ENCODE measurements at places on chromosomes 2 and 18.
A peak's percentile ranks its signal among the peaks of the same experiment; 100 is the strongest.

DNA sequence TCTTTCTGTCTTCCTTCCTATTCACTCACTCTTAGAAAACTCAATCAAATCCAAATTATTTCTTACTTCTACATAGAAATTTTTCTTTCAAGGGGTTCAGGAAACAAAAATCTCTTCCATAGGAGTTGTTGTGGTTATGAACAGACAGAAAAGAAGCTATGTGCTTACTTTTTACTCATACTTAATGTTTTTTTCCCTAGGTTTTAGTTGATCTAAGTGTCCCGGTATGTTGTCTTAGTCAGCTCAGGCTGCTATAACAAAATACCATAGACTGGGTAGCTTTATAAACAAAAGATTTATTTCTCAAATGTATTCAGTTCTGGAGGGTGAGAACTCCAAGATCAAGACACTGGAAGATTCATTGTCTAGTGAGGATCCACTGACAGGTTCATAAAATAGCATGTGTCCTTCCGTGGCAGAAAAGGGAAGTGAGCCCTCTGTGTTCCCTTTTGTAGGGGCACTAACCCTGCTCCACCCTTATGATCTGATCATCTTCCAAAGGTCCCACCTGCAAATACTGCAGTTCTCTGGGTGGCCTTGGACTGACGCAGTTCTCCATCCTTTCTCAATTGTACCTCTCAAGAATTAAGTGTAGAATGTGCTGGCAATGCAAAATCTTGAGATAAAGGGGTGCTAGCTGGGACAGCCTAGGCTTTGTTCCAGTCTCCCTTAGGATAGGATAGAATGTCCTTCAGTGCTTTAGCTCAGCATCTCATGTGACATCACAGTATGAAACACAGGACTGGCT is 14.4 kb upstream of the VRK2 start:
- no peak for DNase-seq

DNA sequence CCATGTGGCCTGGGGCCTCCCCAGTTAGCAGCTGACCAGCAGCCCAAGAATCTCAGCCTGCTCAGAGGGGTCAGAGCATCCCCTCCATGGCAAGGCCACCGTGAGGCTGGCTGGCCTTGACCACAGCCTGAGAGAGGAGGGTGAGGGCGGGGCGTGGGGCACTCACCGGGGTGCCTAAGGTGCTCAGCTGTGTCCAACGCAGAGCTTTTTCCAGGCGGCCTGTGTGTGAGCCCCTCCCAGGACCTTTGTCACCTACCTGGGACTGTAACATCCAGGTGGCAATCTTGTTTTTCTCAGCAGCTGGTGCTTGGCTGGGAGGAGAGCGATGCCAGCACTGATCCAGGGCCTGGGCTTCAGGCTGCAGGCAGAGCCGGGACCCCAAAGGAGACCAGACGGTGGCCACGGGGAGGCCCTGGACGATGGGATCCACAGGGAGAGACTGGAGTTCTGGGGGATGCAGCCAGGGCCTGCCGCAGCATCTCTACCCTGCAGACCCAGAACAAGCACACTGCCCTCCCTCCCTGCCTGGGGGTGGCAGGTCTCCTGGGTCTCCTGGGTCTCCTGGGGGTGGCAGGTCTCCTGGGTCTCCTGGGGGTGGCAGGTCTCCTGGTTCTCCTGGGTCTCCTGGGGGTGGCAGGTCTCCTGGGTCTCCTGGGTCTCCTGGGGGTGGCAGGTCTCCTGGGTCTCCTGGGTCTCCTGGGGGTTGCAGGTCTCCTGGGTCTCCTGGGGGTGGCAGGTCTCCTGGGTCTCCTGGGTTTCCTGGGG is 12.3 kb downstream of the SNED1 start:
- DNase-seq: no peak

DNA sequence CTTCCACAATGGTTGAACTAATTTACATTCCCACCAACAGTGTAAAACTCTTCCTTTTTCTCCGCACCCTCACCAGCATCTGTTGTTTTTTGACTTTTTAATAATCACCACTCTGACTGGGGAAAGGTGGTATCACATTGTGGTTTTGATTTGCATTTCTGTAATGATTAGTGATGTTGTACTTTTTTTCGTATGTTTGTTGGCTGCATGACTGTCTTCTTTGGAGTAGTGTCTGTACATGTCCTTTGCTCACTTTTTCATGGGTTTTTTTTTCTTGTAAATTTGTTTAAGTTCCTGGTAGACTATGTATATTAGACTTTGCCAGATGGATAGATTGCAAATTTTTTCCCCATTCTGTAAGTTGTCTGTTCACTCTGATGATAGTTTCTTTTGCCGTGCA is 574.8 kb downstream of the KCNJ3 start:
- no peak for DNase-seq

- DNase-seq: no peak
These were observed 132.1 kb upstream of the CTDP1 start for GRCh38 chr18:79547413-79548076.

DNA sequence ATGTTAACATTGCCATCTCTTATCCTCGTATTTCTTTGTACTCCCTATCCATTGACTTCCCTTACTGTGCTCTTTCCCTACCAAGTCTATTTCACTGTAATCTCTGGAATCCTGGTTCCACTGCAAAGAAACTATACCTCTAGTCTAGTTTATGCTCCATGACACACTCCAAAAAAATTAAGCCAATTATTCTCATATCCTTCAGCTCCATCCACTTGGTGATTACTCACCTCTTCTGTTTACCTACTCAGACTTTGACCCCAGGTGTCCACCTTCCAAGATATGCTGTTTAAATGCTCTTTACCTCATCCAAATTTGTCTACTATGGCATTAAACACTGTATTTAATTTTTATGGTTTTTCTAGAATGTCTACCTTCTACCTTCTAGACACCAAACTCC is 137.9 kb downstream of the ATAD2B start:
- DNase-seq: no peak

- DNase-seq: no peak
These were observed 523.1 kb upstream of the HS6ST1 start for GRCh38 chr2:128841803-128842202.

GRCh38 chr2:100884145-100884621 is 64.2 kb downstream of the NPAS2 start:
- DNase-seq: no peak

DNA sequence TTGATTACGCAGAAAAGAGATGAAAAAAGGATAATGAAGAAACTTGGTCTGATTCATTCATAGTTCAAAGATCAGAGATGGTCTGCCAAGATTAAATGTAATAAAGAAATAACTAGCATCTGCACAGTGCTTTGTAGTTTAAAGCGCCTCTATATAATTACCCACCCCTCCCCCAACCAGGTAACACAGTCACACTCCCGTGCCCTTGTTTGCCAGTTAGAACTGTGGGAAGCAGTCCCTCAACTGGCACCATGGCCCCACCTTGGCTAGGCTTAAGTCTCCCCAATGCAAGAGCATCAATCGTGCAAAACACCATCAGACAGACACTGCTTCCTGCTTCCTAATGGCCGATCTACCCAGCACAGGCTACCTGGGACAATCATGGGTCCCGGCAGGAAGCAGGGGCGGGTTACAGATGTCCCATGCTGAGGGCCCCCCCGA is 11.6 kb downstream of the ADCY3 start:
- DNase-seq: no peak

DNA sequence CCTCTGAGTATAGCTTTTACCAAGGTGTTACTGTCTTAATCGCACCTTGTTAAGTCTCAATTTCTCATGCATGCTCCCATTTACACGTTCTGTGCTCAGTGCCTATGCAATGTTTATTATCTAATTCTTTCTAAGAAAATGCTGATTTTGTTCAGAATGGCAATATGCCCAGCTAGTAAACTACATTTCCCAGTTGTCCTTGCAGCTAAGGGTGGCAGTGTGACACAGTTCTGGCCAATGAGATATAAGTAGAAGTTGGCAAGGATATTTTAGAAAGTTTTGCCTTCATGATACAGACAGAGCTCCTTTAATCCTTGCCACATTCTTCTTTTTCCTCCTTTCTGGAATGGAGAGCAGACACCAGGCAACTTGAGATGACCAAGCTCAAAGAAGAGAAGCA is 45.3 kb downstream of the POLE4 start:
- DNase-seq: no peak

- DNase-seq: no peak
These were observed 92.1 kb downstream of the SH3BP4 start for GRCh38 chr2:235043762-235044500.

DNA sequence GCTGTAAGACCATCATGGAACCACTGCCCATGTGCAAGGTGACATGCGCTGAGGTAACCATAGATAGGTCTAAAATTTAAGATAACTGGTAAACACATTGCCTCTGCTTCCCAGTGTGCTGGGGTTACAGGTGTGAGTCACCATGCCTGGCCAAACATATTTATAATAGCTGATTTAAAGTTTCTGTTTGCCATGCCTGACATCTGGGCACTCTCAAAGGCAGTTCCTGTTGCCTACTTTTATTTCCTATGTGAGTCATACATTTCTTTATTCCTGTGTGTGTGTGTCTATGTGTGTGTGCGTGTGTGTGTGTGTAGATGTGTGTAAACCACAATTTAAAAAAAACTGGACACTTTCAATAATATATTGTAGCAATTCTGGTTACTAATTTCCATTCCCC is 415.2 kb upstream of the NETO1 start:
- DNase-seq: no peak

GRCh38 chr2:233075141-233075965 is 15.2 kb downstream of the INPP5D start:
- no peak for DNase-seq

DNA sequence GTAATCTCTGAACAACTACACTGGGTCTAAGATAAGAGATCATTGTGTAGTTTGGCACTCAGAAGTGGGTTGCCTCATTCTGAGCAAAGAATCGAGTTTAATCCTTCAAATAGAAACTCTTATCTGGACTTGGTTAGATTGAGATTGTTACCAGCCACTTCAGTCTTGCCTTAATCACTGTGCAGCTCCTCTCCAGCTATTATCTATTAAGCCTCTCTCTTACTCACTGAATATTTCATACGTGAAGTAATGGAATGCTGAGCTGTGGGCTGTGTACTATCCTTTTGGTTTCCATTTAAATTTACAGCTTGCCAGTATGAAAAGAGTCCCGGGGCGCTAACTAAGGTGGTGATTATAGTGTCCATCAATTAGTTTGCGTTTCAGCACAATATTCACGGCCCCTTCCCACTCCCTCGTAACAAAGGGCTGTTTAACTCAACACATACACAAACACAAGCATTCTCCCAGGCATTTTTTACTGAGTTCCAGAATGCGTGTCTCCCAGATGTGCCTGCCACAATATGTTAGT is 65.7 kb upstream of the NCKAP5 start:
- no peak for DNase-seq

- no peak for DNase-seq
These were observed 236.2 kb upstream of the COPS8 start for GRCh38 chr2:236849508-236849907.

- DNase-seq: no peak
These were observed 439.3 kb downstream of the CBLN2 start for GRCh38 chr18:72104851-72105250.

DNA sequence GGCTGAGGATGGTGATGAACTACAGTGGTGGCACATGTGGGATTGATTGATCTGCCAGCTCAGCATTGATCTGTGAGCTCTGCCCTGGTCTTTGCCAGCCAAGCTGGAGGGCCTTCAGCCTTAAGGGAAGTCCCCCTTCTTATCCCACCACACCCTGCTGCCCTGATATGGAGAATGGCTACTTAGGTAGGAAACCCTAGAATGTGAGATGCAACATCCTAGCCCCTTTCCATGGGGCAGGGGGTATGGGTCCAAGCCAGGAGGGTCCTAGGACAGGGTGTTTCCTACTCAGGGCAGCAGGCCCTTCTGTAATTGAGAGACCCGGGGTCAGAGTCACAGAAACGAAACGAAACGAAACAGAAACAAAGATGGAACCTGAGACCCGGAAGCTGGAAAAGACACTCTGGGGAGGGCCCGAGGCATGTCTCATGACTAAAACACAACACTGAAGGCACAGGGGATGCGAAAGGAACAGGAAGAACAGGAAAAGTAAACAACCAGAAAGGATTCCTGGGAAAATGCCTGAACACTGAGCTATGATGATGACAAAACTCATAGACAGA is 16.9 kb upstream of the SULT1C2 start:
- DNase-seq: no peak

DNA sequence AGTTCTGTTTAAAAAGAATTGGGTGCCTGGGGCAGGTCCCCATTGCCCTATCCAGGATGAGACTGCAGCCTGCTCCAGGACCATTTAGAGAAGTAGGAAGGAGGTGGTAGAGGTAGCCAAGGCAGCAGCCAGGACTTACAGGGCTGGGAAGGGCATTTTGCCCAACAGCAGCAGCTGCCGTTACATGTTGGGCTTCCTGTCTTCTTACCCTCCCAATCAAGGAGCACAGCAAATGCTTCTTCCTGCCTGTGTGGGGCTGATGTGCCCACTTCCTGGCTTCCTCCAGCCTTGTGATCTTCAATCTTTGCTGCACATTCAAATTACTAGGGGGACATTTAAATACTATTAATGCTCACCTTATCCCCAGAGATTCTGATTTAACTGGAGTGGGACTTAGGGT is 112.0 kb downstream of the QPCT start:
- DNase-seq: no peak

DNA sequence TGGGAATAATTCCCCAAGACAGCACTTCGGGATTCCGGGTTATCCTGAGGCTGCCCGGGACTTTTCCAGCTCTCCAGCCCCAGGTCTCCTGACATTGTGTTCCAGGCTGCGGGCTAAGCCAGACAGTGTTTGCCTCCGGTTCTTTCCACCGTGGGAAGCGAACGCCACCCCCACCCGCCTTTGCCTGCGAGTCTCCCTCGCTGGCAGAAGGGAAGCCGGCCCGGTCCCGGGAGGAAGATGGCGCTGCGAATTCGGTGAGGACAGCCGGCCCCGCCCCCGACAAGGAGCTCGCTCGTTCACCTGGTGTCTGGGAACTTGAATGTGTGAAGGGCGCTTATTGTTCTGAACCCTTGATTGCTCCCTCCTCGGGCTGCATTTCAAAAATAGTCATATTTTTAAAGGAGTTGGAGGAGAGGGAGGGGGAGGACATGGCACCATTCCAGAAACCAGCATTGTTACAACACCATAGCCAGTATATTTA is 2.9 kb downstream of the LRATD1 start:
- peak; percentile 90 for DNase-seq

GRCh38 chr2:26519396-26520147 is 41.6 kb upstream of the OTOF start:
- DNase-seq: no peak

DNA sequence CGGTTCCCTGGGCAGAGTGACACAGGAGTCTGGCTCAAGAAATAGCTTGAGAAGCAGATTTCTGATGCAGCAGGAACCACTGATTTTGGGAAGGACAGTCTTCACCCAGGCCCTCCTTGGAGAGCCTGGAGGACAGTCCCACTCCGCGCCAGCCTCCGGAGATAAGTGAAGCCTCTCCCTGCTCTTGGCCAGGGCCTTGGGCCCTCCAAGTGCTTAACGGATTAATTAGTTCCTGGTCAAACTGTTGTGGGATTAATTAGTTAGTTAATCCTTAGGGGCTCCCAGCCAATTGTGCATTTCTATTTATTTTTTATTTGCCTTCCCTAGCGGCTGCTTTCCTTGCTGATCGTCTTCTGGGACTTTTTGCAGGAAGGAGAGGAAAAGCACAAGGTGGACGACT is 19.6 kb downstream of the CPLX4 start:
- DNase-seq: no peak

Measured in NCI-H2081 (cell line).